ENCODE measurements at places on chromosomes 5 and 9.

DNA sequence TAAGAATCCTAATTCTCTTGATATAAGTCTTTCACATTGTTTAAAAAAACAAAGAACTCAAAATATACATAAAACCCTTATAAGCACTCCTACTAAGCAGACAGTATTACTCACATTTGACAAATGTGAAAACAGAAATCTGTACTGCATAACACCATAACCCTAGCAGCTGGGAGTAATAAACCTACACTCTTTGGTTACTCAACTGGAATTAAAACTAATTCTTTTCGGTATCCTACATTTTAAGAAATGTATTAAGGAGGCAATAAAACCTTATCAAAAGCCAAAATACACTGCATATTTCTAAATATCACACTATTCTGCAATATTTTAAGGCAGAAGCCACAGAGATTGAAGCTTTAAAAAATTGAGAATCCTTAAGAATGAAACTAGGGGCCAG is 6.8 kb downstream of the AUH start:
- no peak for DNase-seq

DNA sequence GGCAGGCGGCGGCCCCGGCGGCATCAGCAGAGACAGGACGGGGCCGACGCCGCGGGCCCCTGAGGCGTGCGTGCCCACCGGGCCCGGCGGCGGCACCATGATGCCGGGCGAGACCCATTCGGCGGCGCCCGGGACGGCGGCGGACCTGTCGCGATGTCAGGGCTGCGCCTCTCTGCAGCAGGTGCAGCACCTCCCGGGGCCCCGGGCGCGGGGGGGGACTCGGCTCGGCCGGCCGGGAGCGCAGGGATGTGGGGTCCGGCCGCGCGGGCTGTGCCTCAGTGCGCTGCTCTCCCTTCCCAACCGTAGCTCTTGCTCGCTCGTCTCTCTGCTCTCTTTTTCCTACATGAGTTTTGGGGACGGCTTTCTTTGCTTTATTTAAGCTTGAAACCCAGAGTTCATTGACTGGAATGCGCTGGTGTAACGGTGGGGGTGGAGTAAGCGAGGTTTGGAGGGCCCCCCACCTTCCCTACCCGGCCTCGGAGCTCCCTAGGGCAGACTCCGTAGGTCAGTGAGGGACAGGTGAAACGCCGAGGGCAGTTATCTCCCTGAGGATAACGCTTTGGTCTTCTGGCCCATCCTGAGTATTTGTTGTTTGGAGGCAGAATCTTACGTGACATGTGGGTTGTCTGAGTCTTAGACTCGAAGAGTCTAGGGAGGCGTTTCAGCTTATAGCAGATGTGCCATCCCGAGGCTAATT is 490 bp downstream of the ICE1 start:
- DNase-seq, result peak; percentile 18

DNA sequence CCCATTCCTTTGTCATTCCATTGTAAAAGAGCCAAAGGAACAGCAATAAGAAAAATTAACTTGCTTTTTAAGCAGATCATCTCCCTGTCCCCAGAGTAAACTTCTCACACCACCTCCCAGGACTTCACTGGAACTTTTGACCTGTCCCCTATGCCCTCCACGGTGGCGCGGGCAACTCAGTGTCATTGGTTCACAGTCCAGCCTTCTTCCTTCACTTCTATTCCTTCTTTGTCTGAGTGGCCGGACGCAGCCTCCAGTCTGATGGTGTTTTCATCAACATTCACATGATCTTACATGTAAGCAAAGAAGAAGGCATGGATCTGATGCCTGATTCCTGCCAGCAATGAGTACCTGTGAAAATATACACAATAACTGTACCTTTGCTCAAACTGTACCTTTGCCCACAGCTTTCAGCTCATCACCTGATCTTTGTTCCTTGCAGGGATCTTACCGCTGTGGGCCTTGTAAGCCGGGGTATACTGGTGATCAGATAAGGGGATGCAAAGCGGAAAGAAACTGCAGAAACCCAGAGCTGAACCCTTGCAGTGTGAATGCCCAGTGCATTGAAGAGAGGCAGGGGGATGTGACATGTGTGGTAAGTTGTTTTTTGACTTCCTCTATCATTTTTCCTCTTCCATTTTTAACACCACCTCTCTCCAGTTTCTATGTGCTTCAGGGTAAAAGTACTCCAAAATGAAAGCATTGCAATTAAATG is 32.5 kb downstream of the THBS4 start:
- no peak for DNase-seq

DNA sequence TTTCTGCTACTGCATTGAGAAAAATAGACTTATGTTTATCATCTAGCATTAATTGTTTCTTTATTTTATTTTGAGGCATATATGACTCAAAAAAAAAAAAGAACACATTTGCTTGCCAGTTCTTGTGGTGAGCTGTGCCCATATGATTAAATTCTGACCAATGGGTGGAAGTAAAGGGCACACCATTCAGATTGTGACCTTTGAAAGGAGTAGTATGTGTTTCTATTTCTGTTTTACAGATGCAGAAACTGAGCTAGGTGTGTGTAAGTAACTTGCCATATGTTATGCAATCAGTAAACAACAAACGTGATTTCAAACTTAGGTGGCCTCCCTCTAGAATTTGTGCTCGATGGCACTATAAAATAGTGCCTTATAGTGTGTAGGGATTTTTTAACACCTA is 368.1 kb upstream of the EDIL3 start:
- DNase-seq, result no peak

GRCh38 chr9:116476935-116477381 is 210.1 kb upstream of the TRIM32 start:
- no peak for DNase-seq

DNA sequence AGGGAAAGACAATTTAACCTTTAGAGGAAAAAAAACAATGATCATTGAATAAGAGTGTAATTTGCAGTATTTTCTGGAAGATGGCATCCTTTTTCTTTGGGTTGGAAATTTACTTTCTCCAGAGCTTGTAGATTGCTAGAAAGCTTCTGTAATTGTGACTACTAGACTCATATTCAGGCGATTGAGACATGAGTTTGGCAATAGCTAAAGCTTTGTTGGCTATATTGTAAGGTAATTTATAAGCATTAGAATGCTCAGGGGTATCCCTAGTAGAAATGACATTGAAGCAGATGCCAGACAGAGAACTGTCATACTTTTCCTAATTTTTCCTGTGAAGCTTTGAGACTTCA is 115.3 kb downstream of the UNC13B start:
- DNase-seq, result no peak

- DNase-seq, result no peak
Observed at GRCh38 chr5:18653216-18653752, 1019.0 kb downstream of the TAF11L14 start.

- no peak for DNase-seq
Observed at GRCh38 chr9:126462617-126463016, 136.0 kb downstream of the MVB12B start.

- no peak for DNase-seq
Observed at GRCh38 chr9:81632599-81632998, 56.7 kb downstream of the TLE1 start.

DNA sequence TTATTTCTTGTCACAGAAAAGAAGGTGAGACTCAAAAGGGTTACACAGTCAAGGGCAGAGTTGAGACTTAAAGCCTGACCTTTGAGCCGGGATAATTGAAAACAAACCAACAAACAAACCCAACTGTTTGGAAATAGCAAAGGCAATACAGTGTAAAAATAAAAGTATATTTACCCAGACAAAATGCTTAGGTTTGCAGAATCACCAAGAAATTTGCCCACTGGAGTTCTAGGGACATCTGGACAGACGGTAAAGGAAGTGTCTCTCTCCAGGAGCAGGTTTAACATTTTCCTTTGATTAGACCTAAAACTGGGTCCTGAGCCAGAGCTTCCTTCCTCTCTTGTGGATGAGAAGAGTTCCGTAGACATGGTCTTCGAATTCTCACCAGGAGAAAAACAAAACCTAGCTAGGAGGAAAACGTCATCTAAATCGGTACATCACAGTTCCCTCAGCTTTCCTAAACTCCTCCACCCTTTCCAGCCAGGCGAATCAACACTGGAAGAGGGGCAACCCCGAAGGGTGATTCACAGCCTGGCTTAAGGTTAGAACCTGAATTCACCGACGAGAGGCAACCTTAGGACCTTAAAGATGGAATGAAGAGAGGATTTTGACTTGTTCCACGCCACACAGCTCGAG is 673 bp downstream of the CDC25C start:
- peak; percentile 52 for DNase-seq

- peak; percentile 32 for DNase-seq
Observed at GRCh38 chr9:35258660-35259474, 97.1 kb downstream of the UNC13B start.

- no peak for DNase-seq
Observed at GRCh38 chr5:176438959-176439757, 9.0 kb upstream of the FAF2 start.

GRCh38 chr5:72661405-72661804 is 154.2 kb upstream of the ZNF366 start:
- DNase-seq, result no peak

GRCh38 chr5:76283670-76284069 is 119.4 kb upstream of the IQGAP2 start:
- DNase-seq, result peak; percentile 86

DNA sequence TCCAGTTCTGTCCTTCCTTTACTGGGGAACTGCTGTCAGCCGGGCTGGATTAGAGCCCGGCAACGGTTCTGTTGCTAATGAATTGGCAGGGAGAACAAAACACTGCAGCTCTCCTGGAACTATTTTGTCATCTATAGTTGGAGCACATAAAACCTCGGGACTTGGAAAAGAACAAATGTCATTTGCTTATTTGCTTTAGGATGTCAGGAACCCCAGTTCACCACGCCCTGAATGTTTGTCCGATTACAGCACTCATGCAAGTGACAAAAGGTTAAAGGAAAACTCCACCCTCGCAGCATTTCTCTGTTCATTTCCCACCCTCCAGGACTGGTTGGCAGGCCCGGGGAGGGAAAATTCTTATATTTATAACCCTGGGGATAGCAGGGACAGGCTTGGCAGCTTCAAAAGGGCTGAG is 66.4 kb upstream of the PLPP1 start:
- DNase-seq, result peak; percentile 44

- peak; percentile 82 for DNase-seq
Observed at GRCh38 chr5:36606428-36607113, at the start of gene SLC1A3. Gene SLC1A3 (plus strand): TSS chr5:36606606. CDS start chr5:36608424, 1,818 bp downstream.

DNA sequence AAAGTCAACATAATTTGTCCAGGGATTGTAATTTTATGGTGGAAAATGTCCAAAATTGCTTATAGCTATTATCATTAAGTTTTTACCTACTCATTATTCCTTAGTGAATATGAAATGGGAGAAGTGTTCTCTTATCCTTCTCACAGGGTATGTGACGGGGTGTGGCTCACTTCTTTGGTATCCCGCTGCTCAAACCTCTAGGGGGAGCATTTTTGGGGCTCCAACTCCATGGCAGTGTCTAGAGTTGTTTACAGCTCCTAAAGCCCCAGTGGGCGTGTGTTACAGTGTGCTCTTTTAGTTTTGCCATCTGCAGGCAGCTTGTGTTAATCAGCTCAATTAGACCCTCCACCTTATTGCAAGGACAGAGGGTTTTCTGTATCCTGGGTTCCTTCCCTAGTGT is 89.4 kb downstream of the CDKN2A start:
- no peak for DNase-seq

- peak; percentile 22 for DNase-seq
Observed at GRCh38 chr9:118961857-118962256, 407.4 kb downstream of the BRINP1 start.

Measured in RWPE1 (cell line).